ENCODE measurements at places on chromosomes 3 and 15. TPM values are rescaled to one million over a fixed set of nuclear protein-coding genes. Genes with fewer than 3 reads are reported as not detected.
A peak's percentile ranks its signal among the peaks of the same experiment; 100 is the strongest.

The B3GNT5 gene
- total RNA-seq: 2.1 TPM

The ZBBX gene
- not detected for total RNA-seq

GRCh38 chr15:63072809-63073277, 30.3 kb downstream of the TPM1 start:
- DNase-seq: no peak
- peaks cover 31% of the 10 kb centered on the region for H3K36me3 ChIP-seq
- H3K4me3 ChIP-seq: no peak overlapping the region
- peak overlapping the region; percentile 0 for H3K27ac ChIP-seq
- H3K4me1 ChIP-seq: peaks cover 40% of the 10 kb centered on the region

DNA sequence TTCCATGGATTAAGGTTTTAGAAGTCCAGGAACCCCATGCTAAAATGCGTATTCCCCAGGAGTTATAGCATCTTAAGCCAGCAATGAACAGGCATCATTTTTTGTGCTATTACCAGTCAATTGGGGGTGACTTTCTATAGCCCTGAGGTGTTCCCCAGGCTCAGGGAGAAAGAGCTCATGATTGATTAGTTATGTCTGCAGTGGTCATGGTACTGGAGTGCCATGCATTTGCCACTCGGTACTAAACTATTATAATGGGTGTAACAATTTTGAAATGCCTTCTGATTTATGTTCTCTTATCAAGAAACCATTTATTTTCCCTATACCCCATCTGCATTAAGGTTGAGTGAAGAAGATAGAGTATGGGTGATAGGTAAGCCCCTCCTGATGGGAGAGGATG, 11.9 kb downstream of the LRRC31 start:
- H3K27me3 ChIP-seq: peaks cover 15% of the 10 kb centered on the region
- no peak overlapping the region for H3K27ac ChIP-seq
- no peak for DNase-seq
- H3K4me3 ChIP-seq: no peak overlapping the region

DNA sequence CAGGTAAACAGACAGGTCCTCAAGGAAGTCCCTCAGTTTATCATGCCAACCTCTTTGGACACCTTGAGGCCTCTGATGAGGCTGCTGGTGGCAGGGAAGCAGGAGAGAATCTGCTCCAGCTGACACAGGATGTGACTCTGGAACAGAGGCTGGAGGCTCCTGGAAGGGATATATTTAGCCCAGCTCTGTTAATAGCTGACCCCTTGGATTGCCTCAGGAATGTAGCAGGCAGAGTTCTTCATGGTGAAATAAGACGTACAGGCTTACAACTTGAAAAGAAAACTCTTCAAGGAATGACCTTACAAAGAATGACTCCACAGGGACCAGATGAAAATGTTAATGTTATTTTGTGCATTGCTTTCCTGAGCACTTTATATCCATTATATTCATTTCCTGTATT, 90.5 kb downstream of the AQP9 start:
- DNase-seq: no peak
- H3K27ac ChIP-seq: peak overlapping the region; percentile 73
- H3K4me1 ChIP-seq: peaks cover 37% of the 10 kb centered on the region
- H3K27me3 ChIP-seq: no peaks in the 10 kb centered on the region

DNA sequence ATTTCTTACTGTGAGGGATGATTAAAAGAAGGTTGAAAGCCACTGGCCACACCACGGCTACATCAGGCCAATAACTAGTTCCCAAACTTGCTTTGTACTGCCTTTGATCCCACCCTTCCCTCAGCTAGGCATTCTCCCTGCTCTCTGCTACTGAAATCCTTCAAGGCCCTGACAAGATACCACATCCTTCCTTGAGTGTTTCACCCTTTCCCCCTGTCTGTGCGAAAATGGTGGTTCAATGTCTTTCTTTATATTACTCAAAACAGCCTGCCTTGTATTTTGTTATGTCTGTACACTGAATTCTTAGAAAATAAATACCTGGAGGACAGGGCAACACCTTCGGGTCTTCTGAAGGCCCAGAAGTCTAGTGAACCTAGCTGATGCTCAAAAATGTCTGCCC, 932 bp upstream of the VPS8 start:
- H3K27ac ChIP-seq: no peak overlapping the region
- H3K36me3 ChIP-seq: no peaks in the 10 kb centered on the region
- H3K4me3 ChIP-seq: no peak overlapping the region
- DNase-seq: no peak
- H3K4me1 ChIP-seq: peaks cover 60% of the 10 kb centered on the region
- no peaks in the 10 kb centered on the region for H3K27me3 ChIP-seq

GRCh38 chr3:138347960-138348753, at the start of gene MRAS:
Gene MRAS, plus strand, starts transcription at chr3:138348579. Its CDS starts 24,305 bp downstream, at chr3:138372884.
- H3K4me1 ChIP-seq: peaks cover 56% of the 10 kb centered on the region
- peak within 1 kb of the TSS; percentile 96 for H3K27ac ChIP-seq
- no peaks in the 10 kb centered on the region for H3K36me3 ChIP-seq

The FGF7 gene
- 34.1 TPM for total RNA-seq

- peaks cover 33% of the 10 kb centered on the region for H3K4me1 ChIP-seq
- H3K27ac ChIP-seq: no peak overlapping the region
- H3K36me3 ChIP-seq: no peaks in the 10 kb centered on the region
- H3K4me3 ChIP-seq: no peak overlapping the region
These were observed 248.5 kb downstream of the TIGIT start for GRCh38 chr3:114542359-114542758.

GRCh38 chr15:74312445-74313007, 54.9 kb downstream of the CYP11A1 start:
- H3K27ac ChIP-seq: no peak overlapping the region
- no peaks in the 10 kb centered on the region for H3K36me3 ChIP-seq
- peaks cover 35% of the 10 kb centered on the region for H3K27me3 ChIP-seq
- H3K4me3 ChIP-seq: no peak overlapping the region

The ADGRG7 gene
- not detected for total RNA-seq

GRCh38 chr3:122974764-122975162, 52.8 kb downstream of the SEMA5B start:
- H3K4me3 ChIP-seq: no peak overlapping the region
- H3K4me1 ChIP-seq: peaks cover 87% of the 10 kb centered on the region
- no peaks in the 10 kb centered on the region for H3K27me3 ChIP-seq
- H3K36me3 ChIP-seq: no peaks in the 10 kb centered on the region
- H3K27ac ChIP-seq: peak overlapping the region; percentile 92
- DNase-seq: peak; percentile 78

The ZNF501 gene
- total RNA-seq: 5.3 TPM

The SLC12A1 gene
- total RNA-seq: not detected
